ENCODE measurements at places on chromosomes 6 and 20.

- DNase-seq, result no peak
These were observed 762 bp downstream of the ZC3H12D start for GRCh38 chr6:149483849-149484655.

- no peak for DNase-seq
These were observed 606.0 kb downstream of the DHX35 start for GRCh38 chr20:39568109-39568508.

- no peak for DNase-seq
These were observed 585.6 kb downstream of the UTRN start for GRCh38 chr6:144870782-144871181.

- no peak for DNase-seq
These were observed 198.6 kb upstream of the CDH4 start for GRCh38 chr20:61053487-61053886.

DNA sequence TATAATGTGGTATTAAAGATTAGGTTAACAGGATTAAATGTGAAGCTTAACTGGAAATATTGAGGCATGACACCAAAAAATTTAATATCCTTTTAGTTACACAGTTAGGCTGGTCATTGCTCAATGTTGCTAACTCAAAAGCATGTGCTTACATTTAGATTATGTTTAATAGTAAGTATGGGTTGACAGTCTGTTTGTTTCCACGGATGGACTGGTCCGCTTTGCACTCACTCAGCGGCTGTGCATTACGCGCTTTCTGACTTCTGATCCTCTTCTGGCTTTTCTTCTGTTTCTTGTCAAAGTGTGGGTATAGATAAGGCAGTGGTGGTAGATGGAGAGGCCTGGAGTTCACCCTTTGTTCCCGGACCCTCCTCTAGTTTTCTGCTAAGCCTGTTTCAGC lies 174.9 kb downstream of the RIMS1 start:
- DNase-seq, result no peak

DNA sequence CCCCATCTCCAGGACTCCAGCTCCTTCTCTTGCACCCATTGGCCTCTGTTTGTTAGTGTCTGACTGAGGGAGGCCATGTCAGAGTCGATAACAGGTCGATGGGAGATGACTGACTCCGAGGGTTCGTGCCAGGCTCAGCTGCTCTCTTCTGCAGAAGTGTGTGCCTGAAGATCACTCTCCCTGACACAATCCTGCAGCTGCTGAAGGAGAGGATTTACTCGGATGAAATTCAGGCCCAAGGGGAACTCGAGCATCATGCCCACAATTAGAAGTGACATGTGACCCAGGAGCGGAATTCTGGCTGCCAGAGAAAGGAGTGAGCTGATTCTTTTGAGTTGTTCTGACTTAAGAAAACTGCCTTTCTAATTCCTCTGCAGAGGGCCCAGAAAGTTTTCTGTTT lies 318.2 kb downstream of the MAFB start:
- no peak for DNase-seq

DNA sequence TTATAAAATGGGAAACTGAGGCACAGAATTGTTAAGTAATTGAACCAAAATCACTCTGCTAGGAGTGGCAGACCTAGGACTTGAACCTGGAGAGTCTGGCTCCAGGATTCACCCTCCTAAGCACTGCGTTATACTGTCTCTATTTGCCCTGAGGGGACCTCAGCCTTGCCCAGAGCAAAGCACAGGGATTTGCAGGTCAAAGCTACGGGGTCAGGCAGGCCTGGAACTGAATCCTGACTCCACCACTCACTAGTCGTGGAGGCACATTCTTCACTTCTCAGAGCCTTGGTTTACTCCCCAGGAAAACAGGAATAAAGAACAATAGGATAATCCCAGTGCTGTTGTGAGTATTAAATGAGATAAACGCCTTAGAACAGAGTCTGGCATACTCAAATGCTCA lies 19.4 kb downstream of the KCNK15 start:
- no peak for DNase-seq

- no peak for DNase-seq
These were observed 3.8 kb downstream of the EFHC1 start for GRCh38 chr6:52423971-52424381.

DNA sequence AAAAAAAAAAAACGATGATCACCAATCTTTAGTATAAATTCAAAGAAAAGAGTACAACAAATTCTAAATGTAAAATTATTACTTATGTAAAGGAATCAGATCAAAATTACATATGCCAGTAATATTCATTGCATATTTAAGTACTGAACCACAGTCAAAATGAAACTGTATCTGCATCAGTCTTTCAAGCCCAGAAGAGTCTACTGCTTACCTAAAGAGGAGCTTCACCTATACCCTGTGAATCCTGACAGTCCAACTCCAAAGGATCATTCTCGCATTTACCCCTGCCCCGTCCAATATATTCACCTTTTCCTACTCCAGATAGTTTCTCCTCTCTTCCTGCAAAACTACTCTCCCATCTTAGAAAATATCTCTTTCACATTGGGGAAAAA lies 9.2 kb downstream of the ATG5 start:
- DNase-seq, result no peak

GRCh38 chr6:88290411-88290810 lies 124.3 kb upstream of the CNR1 start:
- no peak for DNase-seq

DNA sequence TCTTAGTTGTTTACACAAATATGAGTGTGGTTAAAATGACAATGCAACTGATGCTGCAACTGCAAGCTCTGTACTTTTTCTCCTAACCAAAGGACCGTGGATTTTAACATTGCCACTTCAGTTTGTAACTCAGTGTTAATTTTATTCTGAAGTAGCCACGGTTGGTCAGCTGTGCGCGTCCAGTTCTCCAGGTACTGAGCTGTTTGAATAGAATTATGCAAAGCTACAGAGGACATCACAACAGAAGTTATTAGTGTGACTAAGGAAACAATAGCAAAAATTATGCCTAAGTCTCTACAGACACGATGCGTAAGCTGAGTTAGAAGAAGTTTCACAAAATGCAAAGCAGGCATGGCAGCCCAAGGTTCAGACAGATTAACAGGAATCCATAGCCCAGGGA lies 4.4 kb upstream of the ABHD12 start:
- no peak for DNase-seq

- DNase-seq, result no peak
These were observed 320.2 kb upstream of the CHD6 start for GRCh38 chr20:41938353-41938752.

DNA sequence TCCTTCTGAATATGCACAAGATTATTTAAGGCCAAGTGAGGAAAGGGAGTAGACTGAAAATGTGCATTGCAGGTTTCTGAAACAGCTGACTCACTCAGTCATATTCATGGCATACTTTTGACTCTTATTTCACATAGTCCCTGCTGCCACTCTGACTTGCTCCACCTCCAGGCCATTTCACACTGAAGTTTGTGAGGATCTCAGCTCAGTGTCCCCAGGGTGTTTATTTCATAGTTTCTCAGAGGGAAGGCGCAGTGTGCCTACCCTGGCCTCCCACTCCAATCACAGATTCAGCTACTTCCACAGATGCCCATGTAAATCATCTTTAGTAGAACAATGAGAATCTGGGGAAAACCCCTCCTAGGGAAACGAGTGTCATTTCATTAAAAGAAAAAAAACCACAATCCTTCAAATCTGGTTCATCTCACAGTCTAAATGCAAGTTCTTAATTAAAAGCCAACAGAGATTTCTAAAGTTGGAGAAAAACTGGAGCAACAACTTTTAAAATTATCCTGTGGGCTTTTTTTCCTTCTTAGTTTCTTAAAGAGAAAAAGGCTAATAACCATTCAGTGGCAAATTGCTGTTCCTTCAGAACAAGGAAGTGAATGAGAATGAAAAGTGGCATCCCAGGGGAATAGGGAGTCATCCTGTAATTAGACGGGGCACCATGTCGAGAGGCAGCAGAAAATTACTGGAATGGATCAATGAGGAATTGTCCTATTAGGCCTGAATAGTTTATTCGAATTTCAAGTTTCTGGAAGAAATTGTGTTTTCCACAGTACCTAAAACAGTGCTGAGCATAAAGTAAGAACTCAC lies 133.6 kb downstream of the TFAP2B start:
- DNase-seq, result no peak

GRCh38 chr6:166640342-166641043 lies 13.4 kb upstream of the RPS6KA2 start:
- DNase-seq, result no peak

DNA sequence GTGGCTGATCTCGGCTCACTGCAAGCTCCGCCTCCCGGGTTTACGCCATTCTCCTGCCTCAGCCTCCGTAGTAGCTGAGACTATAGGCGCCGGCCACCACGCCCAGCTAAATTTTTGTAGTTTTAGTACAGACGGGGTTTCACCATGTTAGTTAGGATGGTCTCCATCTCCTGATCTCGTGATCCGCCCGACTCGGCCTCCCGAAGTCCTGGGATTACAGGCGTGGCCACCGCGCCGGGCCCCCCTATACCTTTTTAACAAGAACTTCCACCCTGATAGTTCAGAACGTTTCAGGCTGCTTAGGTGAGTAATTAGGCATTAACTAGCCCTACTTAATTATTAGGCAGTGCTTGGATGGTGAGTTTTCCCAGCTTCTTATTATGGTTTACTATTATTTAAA lies 552.5 kb downstream of the BCKDHB start:
- no peak for DNase-seq

DNA sequence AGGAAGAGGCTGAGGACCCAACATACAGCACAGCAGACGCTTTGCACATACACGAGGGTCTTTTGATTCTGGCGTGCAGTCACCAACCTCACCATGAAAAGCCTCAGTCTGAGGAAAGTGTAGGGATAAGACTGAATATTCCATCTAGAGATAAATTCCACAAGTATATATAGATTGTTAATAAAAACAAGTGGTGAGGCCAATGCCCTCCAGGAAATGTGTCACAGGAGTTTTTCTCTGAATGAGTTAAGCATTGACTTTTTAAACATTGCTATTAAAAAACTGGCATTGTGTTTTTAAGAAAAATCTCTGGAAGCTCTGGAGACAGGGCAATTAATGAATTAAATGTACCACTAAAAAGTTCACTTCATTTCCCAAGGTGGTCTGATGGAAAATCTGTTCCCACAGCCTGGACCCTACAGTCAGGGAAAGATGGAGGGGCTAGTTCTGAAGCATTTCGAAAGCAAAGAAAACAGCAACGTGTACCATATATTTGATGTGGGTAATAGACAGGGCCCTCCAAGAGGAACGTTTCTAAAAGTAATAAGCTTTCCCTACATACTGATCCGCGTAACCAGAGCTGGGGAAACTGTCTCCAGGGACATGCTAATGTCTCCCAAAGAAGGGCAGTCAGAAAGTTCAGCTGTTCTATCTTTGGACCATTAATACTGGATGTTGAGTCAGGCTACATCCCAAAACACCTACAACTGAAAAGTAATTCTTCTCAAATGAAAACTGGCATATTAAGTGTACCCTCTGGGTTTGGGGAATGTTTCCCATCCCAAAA lies 301.1 kb downstream of the FOXC1 start:
- DNase-seq, result no peak

DNA sequence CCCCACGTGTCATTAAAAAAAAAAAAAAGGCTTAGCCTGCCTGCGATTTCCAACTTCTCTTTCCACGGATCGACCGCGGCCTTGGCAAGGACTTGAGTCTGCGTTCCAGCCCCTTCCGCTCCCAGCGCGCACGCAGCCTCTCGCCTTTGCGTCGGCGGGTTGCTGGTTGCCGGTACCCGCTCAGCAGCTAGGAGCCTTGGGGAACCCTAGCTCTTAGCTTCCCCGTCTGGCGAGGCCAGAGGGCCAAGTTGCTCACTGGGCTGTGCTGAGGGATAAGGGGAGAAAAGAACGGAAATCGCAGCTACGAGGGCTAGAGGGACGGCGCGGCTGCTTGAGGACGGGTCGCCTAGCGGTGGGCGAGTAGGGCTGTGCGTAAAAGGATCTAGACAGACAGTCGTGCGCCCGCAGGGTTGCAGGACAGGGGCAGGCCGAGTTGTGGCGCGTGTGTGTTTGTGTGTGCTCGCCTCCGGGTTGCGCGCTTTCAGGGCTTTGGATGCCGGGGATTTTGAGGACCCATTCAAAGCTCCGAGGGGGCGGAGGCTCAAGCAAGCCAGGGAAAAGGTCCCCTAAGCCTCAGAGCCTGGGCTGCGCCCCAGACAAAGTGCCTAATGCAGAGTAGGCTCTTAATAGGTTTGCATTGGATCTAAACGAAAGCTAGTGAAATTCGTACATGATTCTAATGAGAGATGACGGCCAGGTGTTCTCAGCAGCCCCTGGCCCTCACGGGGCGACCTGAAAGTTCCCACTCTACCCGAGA lies 40.5 kb upstream of the OSTM1 start:
- DNase-seq, result peak; percentile 9

DNA sequence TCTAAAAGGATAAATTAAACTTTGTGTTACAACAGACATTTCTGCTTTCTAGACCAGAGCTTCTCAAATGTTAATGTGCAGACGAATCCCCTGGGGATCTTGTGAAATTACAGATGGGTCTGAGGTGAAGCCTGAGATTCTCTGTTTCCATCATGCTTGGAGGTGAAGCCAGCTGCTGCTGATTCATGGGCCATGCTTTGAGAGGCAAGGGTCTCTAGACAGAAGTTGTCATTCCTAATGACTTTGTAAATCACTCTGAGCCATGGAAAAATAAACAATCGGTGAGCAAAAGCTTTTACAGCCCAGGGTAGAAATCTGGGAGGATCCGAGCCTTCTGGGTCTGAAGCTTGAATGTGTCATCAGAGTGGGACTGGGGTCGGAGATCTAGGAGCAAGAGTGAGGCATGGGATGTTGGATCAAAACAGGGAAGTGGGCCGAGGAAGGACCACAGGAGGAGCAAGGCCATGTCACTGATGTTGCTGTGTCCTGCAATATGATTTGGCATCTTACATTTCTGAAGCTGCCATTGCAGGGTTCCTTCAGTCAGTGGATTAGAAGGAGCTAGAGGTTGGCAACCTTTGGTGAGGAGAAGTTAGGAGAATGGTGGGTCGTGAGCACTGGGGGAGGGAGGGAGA lies 77.3 kb downstream of the TRMT11 start:
- DNase-seq, result no peak

DNA sequence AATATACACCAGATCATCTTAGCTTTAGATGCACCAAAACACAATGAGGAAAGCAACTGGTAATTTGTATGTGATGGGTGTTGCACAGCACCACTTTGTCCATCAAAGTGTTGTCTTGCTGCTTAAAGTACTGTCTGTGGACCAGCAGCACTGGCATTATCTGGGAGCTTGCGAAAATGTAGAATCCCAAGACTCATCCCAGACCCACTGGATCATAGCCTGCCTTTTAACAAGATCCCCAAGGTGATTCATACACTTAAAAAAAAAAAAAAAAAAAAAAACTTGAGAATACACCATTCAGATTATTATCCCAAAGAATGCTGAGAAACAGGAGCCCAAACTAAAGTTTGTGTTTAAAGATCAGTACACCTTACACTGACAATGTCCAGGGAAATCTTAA lies 123.4 kb downstream of the TASP1 start:
- no peak for DNase-seq
